Pancreas (tissue), 10 donors: ENCODE measurements at places on chromosomes 13 and 19. TPM values are rescaled to one million over a fixed set of nuclear protein-coding genes. Genes with fewer than 3 reads are reported as not detected.

DNA sequence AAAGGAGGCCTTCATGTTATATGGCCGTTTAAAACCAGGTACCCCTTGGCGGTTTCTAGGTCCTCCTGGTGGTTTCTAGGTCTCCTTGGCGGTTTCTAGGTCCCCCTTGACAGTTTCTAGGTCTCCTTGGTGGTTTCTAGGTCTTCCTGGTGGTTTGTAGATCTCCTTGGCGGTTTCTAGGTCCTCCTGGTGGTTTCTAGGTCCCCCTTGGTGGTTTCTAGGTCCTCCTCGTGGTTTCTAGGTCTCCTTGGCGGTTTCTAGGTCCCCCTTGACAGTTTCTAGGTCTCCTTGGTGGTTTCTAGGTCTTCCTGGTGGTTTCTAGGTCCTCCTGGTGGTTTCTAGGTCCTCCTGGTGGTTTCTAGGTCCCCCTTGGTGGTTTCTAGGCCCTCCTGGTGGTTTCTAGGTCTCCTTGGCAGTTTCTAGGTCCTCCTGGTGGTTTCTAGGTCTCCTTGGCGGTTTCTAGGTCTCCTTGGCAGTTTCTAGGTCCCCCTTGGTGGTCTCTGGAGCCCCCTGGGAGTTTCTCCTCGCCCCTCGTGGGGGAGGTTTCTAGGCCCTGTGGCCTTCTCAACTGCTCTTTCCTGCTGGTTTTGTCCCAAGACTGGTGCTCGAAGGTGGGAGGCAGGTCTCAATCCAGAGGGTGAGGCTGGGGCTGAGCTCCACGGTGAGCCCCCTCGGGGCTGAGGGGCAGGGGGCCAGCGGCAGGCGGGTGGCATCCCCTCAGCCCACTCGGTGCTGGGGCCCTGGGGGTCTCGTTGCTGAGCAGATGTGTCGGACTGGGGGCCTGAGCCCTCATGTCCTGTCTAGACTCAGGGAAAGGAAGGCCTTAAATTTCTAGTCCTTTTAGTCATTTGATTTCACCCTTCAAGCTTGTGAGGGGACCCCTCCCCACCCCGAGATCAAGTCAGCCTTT, 8.0 kb downstream of the HCN2 start:
- no peak for DNase-seq

GRK1 gene
- polyA plus RNA-seq: 0.02 TPM

DNA sequence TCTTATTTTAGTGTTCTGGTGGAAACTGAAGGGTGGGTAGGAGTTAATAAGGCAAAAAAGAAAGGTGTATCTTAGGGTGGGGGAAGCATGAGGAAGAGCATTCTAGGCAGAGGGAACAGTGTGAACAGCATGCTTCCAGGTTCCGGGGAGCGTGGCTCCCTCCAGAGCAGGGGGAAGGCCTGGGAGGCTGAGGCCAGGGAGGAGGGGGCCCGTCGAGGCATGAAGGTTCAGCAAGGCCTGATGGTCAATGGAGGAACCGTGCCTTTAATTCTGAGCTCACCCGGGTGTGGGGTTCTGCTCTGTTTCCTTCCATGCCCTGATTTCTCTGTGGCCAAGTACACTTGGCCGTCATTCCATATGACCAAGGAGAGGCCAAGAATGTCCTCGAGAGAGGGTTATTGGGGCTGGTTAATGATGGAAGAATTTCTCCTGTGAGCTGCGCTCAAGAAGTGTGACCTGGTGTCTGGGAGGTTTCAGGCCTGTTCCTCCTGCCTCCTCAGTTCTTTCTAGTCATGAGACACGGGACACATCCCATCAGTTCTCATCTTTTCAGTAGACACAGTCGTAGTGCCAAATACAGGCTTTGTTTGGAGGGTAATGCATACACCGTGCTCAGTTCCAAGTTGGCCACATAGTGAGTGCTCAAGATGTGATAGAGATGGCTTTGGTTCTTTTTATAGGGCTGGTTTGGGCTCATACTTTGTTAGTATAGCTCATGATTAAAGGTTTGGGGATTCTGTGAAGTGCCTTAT, 73.6 kb downstream of the SIPA1L3 start:
- no peak for DNase-seq

GRCh38 chr13:46160471-46161066, 21.4 kb downstream of the LCP1 start:
- peak; percentile 31 for DNase-seq

- DNase-seq: no peak
These were observed 26.4 kb downstream of the PTPRS start for GRCh38 chr19:5314012-5314906.

DNA sequence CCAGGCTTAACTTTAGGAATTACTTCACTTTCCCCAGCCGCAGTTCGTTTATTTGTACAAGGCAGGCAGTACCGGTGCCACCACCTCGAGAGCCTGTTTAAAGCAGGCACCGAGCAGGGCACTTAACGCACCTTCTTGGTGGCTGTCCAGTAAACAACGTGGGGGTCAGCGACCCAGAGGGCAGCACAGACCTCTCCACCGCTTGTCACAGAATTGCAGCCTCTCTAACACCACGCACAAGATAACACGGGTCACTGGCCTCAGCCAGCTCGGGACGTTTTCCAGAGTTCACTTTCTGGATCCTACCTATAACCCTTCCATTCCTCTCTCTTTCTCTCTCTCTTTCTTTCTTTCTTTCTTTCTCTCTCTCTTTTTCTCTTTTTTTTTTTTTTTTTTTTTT, 16.8 kb upstream of the ELAVL1 start:
- DNase-seq: no peak

CEACAM7 gene
- 1.2 TPM for polyA plus RNA-seq

- no peak for DNase-seq
These were observed at the start of gene SHD for GRCh38 chr19:4278419-4279266. TSS of gene SHD (plus strand) at chr19:4279266. CDS start at chr19:4280064, 798 bp downstream.

GRCh38 chr13:41680900-41681299, 223.6 kb downstream of the RGCC start:
- no peak for DNase-seq

RETN gene
- polyA plus RNA-seq: 5.9 TPM

DNA sequence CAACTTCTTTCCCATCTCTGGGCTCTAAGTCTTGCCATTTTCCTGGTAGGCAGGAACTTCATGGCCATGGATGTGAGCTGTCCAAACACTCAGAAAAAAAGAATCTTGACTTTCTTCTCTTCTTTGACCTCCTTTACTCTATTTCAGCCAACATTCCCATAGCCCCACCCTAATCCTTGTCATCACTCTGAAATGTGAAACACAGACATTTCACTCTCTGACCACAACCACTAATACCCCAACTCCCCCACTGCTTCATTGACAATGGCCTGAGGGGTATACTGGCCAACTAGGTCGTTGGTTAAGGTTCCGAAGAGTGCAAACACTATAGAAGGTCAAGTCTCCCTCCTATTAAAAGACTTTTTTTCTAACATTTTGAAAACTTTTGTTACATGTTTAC, 4.7 kb upstream of the CYP2A13 start:
- DNase-seq: no peak

TLE6 gene
- 6.7 TPM for polyA plus RNA-seq

ARL11 gene
- polyA plus RNA-seq: 0.23 TPM

ZNF440 gene
- 5.1 TPM for polyA plus RNA-seq

TNFSF11 gene
- not detected for polyA plus RNA-seq

DNA sequence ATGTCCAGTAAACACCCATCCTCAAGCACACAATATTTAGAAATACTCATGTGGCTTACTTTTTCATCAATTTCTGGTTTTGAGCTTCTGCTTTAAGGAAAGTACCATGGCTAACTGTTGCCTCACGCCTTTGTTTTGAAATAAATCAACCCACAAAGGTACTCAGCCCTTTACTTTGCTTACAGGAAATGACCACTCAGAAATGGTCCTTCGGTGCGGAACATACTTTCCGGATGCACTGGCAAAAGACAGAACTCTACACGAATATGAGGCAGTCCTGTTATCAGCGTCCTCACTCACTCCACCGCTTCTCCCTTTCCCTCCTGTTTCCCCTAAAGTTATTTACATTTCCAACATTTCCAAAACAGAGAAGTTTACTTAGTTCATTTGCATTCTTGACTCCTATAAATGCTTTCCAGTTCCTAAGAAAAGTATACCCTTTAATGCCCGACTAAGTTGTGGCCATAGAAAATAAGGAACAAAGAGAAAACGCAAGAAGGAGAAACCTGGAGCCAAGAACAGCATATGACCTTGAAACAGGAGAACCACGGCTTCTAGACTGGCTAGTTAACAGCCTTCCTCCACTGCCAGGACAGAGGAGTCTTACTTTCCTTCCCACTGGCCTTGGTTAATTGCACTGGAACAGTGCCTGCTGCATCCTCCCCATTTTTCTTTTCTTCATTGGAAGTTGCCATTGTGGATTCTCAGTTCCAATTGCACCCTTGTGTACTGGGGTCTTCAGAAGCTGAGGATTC, 10.6 kb downstream of the FPR2 start:
- no peak for DNase-seq

DNA sequence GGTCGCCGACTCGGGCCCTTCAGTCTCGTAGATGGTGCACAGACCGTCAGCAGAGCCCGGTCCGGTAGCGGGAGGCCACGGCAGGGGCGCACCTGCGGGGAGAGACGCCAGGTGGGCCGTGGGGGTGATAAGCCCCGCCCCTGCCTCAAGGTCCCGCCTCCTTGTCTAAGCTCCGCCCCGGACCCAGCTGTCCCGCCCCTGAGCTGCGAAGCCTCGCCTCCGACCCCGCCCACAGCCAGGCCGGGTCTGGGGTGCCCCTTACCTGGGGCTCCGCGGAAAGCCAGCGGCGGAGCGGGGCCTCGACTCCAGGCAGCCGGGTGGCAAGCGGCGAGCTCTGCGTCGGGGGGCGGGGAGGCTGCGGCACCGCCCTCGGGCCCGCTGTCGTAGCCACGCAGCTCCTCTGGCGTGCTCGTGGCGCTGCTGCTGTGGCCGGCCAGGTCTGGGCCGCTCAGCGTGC, 4.7 kb downstream of the PRR36 start:
- DNase-seq: peak; percentile 88

GRCh38 chr13:31168166-31168565, 6.5 kb upstream of the HSPH1 start:
- DNase-seq: no peak

C1QTNF9B gene
- 0.12 TPM for polyA plus RNA-seq

DNA sequence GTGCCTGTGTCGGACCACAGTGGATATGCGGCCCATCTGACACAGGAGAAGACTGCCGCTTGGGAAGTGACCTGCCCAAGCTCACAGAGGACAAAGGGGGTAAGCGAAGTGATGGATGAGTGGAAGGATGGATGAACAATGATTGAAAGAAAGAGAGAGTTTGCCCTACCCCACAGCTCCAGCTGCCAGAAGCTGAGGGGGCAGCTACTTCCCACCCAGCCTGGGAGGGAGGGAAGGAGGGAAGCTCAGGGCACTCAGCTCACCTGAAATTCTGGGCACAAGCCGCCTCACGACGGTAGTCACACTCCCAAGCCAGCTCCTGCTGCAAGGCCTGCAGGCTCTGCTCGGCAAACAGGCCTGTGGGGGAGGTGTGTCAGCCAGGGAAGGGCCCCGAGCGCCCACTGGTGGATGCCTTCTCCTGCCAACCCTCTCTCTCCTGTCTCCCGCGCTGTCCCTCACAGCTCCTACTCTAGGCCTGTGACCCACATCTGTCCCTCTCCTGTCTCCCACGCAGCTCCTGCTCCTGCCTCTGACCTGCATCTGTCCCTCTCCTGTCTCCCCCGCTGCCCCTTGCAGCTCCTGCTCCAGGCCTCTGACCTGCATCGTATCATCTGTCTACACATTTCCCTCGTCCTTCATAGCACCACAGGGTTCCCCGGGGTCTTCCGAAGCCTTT, 12.0 kb upstream of the NUMBL start:
- DNase-seq: no peak

GRCh38 chr13:48231080-48231479, 1.9 kb upstream of the ITM2B start:
- no peak for DNase-seq

GRCh38 chr19:1975162-1975480, 34.1 kb downstream of the CSNK1G2 start:
- no peak for DNase-seq

CCDC169 gene
- polyA plus RNA-seq: 0.11 TPM

DNA sequence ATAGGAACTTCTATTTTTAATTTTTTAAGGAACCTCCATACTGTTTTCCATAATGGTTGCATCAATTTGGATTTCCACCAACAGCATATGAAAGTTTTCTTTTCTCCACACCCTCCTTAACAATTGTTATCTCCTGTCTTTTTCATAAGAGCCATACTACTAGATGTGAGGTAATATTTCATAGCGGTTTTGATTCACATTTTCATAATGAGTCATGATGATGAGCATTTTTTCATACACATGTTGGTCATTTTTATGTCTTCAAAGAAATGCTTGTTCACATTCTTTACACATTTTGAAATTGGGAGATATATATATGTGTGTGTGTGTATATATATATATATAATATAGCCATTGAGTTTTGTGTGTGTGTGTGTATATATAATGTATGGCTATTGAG, 420.3 kb upstream of the PCDH9 start:
- DNase-seq: no peak
